ENCODE measurements at places on chromosomes 16 and 17.

GRCh38 chr17:19911033-19911432 lies 43.3 kb upstream of the ULK2 start:
- no peak for DNase-seq

- no peak for DNase-seq
These were observed 5.8 kb downstream of the PMFBP1 start for GRCh38 chr16:72166151-72166550.

DNA sequence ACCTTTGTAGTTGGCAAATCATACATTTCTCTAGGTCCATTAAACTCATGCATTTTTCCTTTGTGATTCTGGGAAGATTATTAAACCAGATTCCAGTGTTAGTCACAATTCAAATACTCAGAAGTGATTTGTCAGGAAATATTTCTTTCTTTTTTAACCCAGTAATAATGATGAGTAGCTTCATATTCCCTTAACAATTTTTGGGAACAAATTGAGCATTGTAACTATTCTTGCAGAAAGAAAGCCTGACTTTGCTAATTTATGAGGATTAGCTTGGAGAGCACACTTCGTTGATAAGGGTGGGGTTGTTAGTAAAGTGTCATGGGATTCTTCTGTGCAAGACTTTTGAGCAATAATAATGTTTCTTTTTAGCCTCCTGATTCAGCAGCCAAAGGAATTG lies 18.7 kb upstream of the KRT24 start:
- DNase-seq, result no peak

DNA sequence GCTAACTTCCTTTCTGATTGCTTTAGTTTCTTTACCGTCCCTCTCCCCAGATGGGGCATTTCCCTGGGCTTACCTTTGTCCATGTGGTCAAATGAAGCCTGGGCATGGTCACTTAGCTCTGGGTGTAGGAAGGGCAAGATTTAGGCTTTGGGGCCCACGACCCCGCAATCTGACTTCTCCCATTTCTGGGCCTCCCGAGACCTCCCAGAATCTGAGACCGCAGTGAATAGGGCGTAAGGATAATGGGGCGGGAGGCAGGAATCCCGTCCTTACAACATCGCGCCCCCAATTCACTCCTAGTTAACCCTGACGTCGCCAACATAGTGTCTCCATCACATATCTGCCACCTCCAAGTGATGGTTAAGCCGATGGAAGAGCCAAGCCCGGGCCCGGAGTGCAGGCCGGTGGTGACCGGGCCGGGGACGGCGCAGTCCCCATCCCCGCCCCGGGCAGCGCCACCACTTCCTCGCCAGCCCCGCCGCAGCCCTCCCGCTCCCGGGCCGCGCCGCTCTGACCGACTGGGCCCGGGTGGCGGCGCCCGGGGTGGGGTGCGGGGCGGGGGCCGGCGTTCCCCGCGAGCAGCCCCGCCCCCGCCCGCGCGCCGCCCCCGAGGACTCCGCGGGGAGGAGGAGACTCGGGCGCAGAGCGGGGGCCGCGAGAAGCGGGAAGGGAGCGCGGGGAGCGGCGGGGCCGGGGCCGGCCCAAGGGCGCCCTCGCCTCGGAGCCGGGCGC lies at the start of gene RHBDL3:
TSS of gene RHBDL3 (plus strand) at position 641 of the 732 bp plus-strand sequence. CDS start 358 bp downstream, outside the sequence.
- no peak for DNase-seq

GRCh38 chr16:11391576-11391975 lies 46.3 kb downstream of the RMI2 start:
- peak; percentile 65 for DNase-seq

GRCh38 chr16:19858340-19859018 lies 26.2 kb downstream of the GPRC5B start:
- no peak for DNase-seq

DNA sequence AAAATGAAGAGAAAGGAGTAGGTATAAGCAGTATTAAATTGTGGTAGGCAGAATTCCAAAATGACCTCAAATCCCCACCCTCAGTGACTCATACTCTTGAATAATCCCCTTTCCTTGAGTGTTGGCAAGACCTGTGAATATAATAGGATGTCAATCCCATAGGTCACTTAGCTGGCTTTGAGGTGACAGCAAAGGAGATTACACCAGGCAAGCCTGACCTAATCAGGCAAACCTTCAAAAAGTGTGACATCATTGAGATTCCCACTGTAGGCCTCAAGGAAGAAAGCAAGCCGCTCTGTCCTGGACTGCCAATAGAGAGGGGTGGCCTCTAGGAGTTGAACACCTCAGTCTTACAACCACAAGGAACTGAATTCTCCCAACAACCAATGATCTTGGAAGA lies 535.2 kb downstream of the RBFOX1 start:
- DNase-seq, result no peak

DNA sequence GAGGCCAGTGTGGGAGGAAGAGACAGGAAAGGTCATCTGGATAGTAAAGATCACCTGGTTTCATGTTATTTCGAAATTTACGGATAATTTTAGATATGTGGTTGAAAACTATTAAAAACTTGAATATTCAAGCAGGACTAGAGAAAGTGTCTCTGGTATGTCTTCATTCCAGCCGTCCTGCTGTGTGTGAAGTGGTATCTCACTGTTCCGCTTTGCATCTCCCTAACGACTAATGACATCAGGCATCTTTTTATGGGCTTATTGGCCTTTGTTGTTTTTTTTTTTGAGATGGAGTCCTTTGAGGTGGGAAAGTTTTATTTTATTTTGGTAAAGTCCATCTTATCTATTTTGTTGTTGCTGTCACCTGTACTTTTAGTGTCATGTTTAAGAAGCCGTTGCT lies 214.4 kb upstream of the CHMP6 start:
- DNase-seq, result peak; percentile 30

DNA sequence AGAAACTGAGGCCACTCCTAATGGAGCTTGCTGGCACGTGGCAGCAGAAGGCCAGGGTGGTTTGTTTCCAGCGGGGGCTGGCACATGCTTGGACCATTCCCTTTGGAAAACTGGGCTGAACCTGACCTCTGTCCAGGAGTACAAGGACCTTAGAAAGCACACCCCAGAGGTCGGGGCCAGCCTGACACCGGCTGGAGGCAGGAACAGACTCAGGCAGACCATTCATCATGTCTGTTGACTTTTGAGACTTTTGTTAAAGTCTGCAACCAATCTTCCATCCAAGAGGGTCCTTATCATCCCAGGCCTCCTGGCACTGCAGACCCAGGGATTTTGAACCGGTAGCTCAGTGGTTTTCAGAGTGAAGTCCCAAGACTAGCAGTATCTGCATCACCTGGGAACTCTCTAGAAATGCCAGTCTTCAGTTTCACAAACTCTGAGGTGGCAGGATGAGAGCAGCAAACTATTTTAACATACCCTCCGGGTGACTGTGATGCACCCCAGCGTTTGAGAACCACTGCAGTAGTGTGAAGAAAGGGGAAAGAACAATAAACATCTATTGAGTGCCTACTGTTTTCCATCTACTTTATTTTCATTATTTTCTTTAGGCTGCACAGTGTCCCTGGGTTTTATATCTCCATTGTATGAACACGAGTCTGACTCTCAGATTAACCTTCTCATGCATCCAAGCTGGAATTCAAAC lies 145.3 kb upstream of the PLCG2 start:
- DNase-seq, result no peak

GRCh38 chr17:34171245-34171818 lies 83.8 kb upstream of the CCL2 start:
- DNase-seq, result peak; percentile 82

DNA sequence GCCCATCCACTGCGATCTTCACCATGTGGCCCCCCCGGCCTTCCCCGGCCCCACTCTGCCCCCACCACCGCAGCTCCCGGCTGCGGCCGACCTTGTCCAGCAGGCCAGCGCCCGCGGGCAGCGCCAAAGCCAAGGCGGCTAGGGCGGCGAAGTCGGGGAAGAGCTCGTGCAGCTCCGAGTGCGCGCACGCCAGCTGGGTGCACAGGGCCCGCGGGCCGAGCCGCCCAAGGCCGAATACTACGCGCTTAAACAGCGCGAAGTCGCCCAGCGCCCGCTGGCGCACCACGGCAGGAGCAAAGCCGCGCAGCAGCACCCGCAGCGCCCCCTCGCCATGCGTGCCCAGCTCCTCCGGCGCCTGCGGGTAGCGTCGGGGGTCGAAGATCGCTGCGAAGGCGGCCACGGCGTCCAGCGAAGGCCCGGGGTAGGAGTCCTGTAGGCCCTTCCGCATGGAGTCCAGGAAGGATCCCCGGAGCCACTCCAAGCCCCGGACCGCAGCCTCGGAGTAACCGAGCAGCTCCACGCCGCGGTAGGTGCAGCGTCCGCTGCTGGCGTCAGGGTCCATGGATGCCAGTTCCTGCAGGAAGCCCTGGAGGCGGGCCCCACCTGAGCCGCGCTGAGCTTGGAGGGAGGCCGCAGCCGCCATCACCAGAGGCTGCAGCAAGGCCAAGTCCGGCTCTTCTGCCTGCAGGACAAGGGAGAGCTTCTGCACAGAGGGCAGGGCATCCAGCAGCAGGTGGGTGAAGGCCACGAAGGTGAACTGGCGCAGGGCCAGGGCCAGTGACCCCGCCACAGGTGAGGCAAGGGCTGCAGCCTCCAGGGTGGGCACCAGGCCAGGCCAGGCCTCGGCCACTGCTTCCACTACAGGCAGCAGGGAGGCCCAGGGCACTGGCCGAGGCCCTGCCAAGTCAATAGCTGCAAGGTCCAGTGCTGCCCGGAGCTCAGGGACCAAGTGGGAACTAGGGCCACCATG lies 10.3 kb downstream of the C17orf113 start:
- DNase-seq, result peak; percentile 29

DNA sequence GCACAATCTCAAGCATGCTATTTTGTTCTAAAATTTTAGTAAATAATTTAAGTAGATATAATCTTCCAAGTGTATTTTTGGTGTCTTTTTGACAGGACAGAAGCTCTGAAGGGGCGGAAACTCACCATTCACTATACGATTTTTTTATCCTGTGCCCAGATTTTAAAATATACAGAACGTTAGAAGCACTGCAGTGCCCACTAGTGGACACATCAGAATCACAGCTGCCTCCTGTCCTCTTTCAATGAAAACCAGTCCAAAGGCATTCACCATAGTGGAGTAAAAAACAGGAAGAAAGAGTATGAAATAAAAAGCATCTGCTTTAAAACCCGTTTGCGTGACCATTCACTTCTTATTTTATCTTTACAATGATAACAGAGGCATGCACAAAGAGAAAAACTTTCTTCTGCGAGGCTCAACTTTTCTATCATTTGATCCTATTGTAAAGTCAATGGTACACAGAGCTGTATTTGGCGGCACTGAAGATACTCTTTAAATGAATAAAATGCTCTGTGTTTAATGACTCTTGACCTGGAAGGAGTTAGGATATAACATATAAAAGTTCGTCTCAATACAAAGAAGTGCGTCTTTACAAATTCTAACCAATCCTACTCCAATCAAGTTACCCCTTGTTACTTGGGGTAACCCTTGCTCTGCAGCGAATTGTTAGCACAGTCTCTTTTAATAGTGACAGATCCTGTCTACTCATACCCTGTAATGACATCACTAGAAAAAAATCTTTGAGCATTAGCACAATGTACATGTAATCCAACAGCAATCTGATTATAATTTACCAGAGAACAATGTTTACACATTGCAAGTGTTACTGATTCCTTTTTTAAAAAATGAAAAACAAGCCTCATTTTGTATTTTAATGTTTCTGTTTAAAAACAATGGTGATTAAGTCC lies 339.8 kb upstream of the PSMD7 start:
- DNase-seq, result peak; percentile 52

DNA sequence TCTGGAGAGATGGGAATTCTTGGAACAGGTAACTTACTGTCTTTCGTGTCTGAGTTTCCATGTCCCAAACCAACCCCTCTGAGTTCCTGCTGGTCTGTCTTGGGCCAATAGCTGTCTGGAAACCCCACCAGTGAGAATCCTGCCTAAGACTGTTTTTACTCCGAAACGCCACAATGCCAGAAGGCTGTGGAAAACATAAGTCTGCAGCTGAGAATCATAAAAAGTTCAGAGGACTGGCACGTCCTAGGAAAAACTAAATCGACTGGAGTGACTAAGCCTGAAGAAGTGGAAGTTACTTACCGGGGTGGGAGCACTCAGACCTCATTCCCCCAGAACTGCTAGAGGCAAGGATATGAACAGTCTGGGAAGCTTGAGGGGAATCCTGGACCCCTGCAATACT lies 13.3 kb downstream of the LRRC75A start:
- DNase-seq, result no peak

- DNase-seq, result no peak
These were observed 27.2 kb upstream of the BEAN1 start for GRCh38 chr16:66399930-66400329.

DNA sequence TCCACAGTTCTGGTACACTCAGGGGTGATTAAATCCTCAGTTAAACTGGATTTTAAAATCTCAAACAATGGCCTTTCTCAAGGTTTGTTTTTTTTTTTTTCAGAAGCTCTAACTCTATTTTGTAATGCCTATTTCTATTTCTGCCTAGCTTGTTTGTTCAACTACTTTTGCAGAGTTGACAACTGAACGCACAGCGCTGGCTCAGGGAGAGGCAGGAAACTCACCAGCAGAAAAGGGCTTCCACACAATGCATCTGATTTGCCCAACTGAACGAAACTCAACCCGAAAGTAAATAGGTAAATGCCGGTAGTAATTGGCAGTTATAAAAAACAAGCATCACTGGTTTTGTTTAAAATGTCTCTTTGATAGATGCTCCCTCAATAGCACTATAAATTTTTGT lies 52.7 kb upstream of the CNEP1R1 start:
- no peak for DNase-seq

GRCh38 chr17:74274709-74275340 lies 791 bp downstream of the DNAI2 start:
- no peak for DNase-seq

GRCh38 chr16:72179204-72179970 lies 7.4 kb upstream of the PMFBP1 start:
- no peak for DNase-seq

DNA sequence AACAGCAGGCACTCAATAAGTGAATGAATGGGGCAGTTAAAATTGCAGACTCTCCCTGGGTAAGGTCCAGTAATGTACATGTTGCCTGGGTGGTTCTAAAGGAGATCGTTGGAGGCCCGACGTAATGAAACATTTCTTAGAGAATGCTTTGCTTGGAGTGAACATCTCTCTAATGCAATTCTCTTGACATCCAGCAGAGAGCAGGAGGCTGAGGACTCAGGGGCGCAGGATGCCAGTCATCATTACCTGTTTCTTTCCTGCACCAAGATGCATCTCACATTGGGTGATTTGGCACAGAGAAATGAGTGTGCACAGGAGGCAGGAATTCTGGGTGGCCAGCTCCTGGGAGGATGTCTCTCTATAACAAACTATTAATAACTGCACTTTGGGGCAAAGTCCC lies 130.3 kb upstream of the RBBP6 start:
- peak; percentile 43 for DNase-seq

- DNase-seq, result peak; percentile 80
These were observed 127.3 kb downstream of the MGAT5B start for GRCh38 chr17:76995387-76996105.

GRCh38 chr17:76940738-76941350 lies 72.6 kb downstream of the MGAT5B start:
- DNase-seq, result peak; percentile 86

GRCh38 chr16:1416521-1416941 lies 2.0 kb upstream of the UNKL start:
- DNase-seq, result no peak

GRCh38 chr17:49214676-49215360 lies 4.3 kb downstream of the ABI3 start:
- DNase-seq, result no peak
